Ammon's horn (tissue), 1 donor: ENCODE measurements at places on chromosomes 13 and 19.

DNA sequence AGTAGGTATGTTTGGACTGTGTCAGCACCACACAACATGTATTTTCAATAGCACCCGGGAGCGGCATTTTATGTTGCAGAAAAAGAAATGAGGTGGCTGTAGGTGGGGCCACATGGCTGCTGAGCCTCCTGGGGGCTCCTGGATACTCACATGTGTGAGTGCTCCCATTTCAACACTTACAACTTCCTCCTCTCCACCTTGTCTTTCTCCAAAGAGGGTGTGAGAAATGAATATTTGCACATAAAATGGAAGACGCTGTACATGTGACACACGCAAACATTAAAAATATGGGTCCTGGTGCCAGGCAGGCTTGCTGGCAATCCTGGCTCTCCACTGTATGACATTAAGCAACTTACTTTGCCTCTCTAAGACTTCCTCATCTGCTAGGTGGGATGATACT lies 222.1 kb downstream of the DCLK1 start:
- DNase-seq, result no peak

- no peak for DNase-seq
Measured at GRCh38 chr19:48379058-48379457, 12.3 kb downstream of the KDELR1 start.

GRCh38 chr19:54029930-54030490 lies 33.7 kb downstream of the VSTM1 start:
- DNase-seq, result peak; percentile 73

DNA sequence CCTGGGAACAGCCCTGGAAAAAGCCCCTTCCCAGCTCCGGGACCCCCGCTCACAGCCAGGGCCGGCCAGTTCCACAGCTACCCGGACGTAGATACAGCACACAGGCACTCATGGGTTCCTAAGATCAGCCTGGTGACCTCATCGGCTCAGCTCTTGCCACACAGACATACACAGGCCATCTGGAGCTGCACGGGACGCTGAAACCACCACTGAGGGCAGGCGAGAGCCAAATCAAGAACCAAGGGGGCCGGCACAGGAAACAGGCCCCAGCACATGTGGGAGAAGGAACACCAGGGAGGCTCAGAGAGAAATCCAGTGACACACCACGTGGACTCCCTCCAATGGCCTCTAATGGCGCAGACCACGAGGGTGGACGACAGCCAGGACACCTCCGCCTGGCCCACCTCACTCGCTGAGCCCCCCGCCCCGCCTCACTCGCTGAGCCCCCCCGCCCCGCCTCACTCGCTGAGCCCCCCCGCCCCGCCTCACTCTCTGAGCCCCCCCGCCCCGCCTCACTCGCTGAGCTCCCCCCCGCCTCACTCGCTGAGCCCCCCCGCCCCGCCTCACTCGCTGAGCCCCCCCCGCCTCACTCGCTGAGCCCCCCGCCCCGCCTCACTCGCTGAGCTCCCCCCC lies 69.7 kb upstream of the C13orf46 start:
- no peak for DNase-seq

DNA sequence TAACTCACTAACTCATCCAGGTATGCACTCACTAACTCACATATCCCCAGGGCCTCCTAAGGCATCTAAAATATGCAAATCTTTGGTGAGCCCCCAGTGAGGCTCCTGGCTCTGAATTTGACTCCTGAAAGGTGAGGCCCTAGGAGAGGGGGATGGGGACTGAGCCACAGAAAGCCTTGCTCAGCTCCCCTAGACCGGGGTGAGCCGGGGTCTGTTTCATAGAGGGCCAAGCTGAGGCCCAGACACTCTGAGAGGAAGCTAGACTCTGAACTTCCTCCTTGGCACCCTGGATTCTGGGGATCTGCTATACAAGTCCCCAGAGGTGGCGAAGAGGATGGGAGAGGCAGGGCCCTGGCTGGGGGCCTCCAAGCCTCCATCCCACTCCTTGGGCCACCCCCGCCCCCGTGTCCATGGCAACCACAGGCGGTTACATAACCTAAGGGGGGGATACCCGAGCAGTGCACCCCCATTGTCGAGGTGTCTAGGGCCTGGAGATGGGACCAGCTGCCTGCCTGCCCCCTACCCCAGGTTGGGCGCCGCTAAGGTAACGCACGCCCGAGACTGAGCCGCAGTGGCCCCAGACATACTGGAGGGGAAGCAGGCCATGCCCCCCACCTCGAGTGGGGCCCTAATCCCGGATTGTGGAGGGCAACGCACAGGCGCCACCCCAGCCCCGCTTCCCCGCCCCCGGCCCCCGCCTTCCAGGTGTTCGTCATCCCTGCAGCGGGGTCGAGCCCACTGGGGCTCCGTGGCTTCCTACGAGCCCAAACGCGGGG lies 646 bp downstream of the ABHD8 start:
- peak; percentile 58 for DNase-seq

DNA sequence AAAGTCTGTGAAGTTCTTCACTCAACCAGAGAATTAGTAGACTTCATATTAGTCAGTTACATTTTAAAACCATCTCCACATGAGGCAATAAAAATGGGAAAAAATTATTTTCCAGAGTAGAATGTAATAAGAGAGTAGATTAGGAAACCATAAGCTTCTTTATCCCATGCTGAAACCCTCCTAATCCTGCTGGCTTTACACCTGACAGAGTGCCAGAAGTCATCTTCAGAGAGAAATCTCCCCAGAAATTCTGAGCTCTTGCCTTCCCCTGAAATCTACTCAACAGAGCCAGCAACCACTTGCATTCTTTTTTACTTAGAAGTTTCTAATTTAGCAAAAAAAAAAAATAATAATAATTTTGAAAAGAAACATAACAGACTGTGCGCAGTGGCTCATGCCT lies 279.9 kb downstream of the NHLRC3 start:
- no peak for DNase-seq

DNA sequence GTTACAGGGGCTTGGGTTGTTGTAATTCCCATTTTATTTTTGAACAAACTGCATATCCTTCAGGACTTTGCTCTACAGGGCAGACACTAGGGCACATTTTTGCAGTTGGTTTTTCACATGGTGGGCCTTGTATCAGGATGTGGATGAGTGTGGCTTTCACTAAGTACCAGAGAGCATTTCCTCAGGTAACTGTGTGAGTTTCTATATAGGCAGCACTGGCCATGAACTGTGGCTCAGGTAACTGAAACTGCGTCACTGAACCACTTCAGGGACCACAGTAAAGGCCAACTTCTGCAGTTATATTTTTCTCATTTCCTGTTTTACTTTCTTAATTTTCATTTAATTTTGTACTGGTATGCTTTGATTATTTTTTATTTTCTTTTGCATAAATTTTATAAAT lies 166.5 kb downstream of the ZNF486 start:
- DNase-seq, result no peak

- peak; percentile 63 for DNase-seq
Measured at GRCh38 chr13:72473321-72473720, 254.1 kb downstream of the MZT1 start.

DNA sequence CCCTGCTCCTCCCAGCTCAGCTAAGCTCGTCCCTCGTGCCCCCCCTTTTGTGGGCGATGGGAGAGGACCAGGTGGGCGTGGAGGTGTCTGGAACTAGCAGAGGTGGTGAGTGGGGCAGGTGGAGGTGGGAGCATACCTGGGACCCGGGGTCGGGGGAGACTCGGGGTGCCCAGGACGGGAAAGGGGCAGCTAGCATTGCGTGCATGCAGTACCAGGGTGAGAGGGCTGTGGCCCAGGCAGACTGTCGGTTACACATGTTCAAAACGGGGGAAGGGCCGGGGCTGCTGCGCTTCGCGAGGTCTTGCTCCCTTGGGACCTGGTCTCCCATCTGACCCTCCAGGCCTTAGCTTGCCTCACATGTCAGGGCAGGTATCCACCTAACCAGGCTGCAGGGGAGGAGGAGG lies 9.1 kb downstream of the TLE5 start:
- DNase-seq, result no peak

DNA sequence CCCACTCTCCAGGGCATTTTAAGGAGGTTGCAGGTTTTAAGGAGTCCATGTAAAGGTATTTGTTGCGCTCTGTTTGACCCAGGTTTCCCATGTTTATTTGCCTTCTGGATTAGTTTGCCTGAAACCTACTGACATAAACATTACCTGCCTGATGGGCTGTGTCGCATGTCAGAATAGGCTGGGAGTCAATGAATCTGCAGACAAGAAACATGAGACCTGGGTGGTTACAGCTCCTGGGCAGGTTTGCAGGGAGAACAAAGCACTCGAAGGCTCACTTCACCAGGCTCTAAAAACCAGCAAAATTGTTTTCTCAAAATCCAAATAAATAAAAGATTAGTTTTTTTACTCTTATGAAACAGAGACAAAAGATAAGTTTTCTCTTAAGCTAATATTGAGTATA lies 114.4 kb upstream of the SERTM1 start:
- no peak for DNase-seq

GRCh38 chr13:70568571-70568970 lies 460.3 kb upstream of the KLHL1 start:
- DNase-seq, result peak; percentile 56

- DNase-seq, result no peak
Measured at GRCh38 chr19:5445561-5446055, 9.6 kb upstream of the ZNRF4 start.

GRCh38 chr13:56347014-56347413 lies 793.7 kb upstream of the PRR20A start:
- no peak for DNase-seq

DNA sequence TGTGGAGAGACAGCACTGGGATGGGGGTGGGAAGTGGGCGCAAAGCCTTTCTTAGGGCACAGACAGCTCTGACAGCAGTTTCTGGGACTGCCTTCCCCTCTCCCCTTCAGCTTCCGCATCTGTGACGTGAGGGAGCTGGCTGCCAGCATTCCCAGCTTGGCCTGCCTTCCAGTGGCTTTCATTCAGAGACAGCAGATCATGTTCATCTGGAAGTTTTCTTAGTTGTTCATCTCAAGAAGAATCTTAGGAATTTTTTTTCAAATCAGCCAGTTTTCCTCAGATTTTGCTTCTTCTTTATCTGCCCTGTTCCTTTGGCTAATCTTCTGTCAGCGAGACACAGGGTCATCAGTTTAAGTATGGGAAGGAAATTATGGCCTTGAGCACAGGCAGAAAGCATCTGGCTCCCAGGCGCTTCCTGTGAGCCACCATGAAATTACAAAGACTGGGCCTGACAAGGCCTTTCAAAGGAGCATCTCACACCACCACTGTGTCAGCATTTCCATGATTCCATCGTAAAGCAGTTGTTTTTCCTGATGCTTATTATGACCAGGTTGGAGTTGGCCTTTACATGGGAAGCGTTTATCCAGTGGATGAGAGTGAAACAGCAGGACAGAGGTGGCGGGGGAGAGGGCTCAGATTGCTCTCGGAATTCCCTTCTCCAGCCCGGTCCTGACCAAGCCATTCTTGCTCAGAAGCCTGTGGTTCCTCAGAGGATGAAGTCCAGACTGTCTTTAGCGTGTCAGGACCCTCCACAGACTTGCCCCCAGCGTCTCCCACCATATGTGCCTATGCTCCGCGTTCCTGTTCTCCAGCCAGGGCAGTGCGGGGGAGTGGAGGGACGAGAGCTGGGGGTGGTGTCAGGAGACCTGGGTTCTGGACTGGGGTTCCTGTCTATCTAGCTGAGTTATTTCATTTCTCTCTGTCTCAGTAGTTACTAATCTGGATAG lies 43.6 kb downstream of the ARHGAP35 start:
- DNase-seq, result peak; percentile 43

- DNase-seq, result no peak
Measured at GRCh38 chr19:16034958-16035560, 41.2 kb upstream of the TPM4 start.

DNA sequence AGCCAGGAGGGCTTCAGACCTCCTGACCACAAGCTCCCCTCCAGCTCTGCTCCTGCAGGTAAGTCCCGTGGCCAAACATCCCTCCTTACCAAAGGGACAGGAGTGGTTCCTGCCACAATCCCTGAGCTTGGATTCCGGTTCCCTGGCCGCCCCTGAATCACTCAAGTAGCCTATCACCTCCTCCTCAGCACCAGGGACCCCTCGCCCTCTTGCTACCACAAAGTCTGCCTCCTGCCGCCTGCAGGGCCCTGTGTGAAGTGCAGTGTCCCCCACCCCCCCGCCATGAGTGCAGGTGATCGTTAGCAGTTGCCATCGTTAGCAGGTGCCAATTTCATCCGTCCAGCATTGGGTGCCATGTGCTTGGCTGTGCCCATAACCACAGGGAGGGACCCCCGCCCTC lies 40.8 kb upstream of the RANBP3 start:
- DNase-seq, result no peak

GRCh38 chr13:46684287-46685001 lies 112.5 kb downstream of the ESD start:
- no peak for DNase-seq

- DNase-seq, result peak; percentile 88
Measured at GRCh38 chr19:42176990-42177685, 40.3 kb downstream of the DEDD2 start.
